ENCODE measurements at places on chromosomes 5 and 9.

- no peak for DNase-seq
Measured at GRCh38 chr5:132103969-132104391, 30.4 kb downstream of the CSF2 start.

DNA sequence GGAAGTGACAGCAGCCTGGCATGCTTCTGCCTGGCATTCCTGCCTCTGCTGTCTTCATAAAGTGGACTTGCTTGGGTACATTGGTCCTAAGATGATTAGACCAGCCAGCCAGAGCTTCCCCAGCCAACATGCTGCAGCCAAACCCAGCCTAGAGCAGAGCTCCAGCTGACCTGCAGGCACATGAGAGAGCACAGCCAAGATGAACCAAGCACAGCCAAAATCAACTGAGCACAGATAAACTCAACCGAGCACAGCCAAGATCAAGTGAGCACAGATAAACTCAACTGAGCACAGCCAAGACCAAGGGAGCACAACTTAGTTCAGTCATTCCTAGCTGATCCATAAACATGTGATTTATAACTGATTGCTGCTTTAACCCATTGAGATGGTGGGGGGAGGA lies 266.5 kb downstream of the MSX2 start:
- no peak for DNase-seq

GRCh38 chr9:133994353-133995011 lies 2.4 kb upstream of the VAV2 start:
- DNase-seq, result peak; percentile 86

GRCh38 chr5:134289509-134290113 lies 63.7 kb upstream of the PPP2CA start:
- peak; percentile 13 for DNase-seq

GRCh38 chr5:96761618-96762017 lies 46.1 kb downstream of the ERAP1 start:
- no peak for DNase-seq

GRCh38 chr5:10913841-10914240 lies 152.8 kb upstream of the DAP start:
- no peak for DNase-seq

DNA sequence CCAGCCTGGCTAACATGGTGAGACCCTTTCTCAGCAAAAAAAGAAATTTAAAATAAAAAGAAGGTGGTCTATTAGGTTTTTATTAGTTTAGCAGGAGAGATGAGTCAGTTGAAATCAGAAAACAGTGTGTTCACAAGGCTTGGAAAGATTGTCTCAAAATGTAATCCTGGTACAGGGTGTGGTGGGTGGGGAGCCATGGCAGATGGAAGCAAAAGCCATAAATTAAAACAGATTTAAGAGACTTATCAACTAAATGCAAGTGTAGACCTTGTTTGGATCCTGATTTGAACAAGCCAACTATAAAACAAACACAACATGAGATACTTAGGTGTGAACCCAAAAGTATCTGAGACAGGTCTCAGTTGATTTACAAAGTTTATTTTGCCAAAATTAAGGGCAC lies 42.8 kb upstream of the KLF9 start:
- DNase-seq, result no peak

- DNase-seq, result no peak
Measured at GRCh38 chr5:74402553-74402952, 238.0 kb downstream of the ENC1 start.

DNA sequence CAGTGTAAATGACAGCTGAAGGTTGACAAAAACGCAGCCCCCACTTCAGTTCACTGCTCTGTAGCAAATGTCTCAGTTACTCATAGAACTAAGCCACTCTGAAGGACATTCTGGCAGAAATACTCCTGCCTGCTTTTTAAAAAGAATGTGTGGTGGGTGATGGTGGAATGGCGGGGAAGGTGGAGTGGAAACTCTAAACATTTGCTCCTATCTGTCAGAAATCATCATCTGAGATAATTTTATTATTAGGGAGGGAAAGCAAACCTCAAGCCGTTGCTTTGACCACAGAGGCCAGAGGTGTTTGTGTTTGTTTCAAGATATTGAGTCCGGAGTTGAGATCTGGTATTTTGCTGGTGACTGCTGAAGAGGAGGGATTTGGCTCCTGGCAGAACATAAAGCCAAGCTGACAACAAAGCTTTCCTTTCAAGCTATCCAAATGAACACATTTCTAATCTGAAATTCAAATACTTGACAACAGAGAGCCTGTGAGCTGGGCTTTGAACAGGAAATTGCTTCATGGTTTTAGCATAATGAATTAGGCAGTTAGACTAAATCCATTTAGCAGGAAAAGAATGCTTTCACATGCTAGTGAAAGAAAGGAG lies 362.7 kb downstream of the CSNK1G3 start:
- no peak for DNase-seq

DNA sequence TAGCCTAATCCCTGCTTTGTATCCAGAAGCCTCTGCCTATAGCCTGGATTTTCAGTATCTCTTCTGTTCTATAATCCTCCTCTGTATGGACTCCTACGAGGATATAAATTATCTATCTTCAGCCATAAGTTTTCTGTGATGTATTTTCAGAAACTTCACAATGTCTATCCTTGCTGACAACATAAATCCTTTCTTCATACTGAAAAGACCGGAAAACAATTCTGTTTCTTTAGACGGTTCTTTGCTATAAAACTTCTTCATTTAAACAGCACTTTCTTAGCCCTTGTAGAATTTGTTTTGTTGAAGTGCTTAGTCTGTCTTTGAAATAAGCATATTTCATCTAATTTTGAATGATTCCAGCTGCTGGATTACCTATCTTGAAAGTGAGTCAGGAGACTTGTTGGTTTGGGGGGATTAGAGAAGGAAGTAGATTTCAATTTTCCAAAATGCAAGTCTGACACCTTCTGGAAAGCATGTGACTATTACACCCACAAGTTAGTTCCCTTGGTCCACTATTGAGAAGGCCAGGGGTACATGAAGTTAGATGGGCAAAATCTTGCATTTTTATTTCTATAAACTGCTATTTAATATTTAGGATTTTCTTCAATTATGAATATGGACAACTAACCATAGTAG lies 96.3 kb upstream of the RANBP3L start:
- DNase-seq, result no peak

DNA sequence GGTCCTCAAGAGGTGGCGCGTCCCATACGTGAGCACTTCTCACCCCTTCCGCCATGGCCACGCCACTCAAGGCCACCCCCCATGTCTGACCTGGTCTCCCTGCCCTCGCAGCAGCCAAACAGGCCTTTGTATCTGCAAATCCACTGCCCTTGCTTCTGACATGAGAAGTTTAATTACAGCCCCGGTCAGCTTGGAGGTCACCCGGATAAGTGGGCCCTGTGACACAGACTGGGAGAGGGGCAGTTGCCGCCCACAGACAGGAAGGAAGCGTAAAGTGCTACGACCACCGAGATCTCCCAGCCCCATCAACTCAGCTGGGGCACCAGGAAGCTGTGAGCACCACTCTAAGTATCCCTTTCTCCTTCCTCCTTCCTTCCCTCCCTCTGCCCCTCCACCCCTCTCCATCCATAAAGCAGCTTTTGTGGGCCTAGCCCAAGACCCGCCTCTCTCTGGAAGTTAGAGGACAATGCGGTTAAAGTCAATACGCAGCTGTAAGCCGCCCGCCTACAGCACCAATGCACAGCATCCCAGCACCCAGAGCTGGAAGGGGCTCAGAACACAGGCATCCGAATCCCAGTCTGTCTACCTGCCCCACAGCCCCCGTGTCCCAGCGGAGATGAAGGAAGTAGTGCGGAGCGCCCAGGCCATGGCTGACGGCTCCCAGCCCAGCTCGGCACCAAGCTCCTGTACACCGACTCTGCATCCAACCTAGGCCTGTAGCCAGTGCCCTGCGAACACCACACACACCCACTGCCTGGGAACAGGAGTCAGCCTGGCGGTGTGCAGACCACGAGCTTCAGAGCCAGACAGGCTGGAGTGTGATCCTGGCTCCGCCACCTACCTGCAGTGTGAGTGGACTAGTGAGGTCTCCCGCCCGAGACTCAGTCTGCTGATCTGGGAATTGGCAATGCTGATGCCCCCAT lies 44.8 kb upstream of the RNF130 start:
- no peak for DNase-seq

DNA sequence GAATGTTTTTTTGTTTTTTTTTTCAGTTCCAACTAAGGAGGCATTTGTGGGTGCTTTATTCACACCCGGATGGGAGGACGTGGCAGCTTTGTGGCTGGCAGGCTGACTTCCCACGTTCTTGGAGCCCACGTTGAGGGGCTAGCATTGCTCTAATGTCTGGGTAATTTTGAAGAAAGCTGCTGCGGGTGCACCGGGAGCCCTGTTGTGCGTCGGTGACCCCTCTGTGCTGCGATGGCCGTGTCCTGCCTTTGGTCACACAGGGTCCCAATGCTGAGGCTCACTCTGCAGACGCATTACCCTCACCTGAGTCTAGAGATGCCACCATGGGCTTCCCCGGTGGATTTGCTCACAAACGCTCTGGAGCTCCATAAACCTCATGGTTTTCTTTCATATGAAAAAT lies 34.2 kb downstream of the NDUFS6 start:
- DNase-seq, result no peak

- DNase-seq, result no peak
Measured at GRCh38 chr9:108919517-108919916, 14.4 kb downstream of the ELP1 start.

DNA sequence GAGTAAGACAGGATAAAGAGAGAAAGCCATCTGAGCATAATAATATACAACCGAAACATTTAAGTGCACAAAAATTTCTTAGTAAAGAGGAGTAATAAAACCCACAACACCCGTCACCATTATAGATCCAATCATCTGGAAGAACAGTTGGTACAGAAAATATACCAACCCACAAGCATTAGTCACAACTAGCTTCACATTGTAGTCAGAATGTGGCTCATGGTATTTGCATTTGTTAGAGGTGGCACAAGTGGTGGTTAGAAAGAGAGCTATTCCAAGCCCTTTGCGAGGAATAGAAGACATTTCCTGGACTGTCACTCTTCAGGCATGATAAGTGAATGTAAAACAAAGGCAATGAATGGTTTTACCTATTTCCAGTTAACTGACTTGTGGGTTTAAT lies 677.5 kb upstream of the ST8SIA4 start:
- no peak for DNase-seq

GRCh38 chr9:105339849-105340248 lies 95.4 kb downstream of the SLC44A1 start:
- DNase-seq, result no peak

DNA sequence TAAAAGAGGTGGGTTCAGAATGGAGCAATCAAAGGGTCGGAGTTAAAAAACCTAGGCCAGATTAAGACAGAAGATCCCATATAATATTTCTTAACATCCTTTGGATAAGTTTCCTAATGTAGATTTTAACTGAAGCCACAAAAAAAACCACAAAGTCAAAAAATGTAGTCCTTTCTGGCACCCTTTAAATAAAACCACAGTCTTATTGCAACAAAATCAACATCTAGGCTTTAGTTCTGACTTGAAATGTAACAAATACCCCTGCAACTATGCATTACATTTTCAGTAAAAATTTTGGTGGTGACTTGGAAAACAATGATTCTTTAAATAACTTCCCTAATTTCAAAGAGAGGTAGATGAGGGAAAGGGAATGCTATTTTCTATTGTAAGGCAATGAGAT lies 109.2 kb downstream of the PSAT1 start:
- no peak for DNase-seq

GRCh38 chr5:178624631-178625546 lies 2.0 kb downstream of the CLK4 start:
- no peak for DNase-seq

DNA sequence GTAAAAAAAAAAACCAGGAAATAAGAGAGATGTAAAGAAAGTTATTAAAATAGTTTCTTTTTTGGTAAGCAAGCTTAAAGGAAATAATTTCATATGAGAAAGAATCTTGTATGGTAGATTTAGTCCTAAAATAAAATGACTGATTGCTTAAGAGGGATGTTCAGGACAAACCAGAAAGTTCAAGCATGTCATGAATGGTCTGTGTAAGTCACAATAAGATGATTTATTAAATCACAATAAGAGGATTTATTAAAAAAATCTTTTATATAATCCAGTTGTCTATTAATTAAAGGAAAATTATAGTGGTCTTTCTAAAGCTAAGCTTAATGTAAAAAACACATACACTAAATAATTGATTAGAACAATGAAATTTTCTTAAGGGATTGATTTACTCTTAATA lies 91.8 kb upstream of the OR13F1 start:
- DNase-seq, result no peak

DNA sequence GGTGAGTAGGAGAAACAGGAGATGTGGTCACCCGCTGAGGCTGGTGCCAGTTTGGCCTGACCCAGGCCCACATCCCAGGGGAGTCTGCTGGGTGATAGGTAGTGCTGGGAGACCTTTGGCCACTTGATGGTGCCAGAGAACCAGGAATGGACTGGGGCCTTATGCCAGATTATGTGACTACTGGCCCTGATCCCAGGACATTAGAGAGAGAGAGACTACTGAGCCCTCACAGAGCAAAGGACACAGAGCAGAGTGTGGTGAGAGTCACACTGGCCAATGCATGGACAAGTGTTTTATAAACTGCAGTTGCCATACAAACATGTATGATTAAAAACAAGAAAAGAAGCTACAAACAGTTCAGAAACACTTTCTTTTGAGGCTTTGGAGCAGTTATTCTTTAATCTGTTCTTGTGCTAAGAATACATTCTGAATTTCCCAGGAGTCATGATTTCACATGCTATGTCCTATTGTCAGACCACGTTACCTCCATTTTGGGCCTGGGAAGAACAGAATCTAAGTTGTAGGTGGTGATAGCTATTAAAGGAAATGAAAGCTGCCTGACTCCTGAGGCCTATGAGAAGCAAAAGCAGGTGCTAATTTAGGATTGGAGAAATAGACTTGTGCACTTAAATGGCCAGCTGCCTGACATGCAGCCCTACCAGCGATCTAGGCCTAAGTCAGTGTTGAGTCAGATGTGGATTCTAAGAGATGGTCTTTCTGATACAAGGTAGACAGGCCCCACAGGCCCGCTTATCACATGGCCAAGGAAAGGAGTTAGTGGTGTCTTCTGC lies 32.6 kb upstream of the TMOD1 start:
- DNase-seq, result peak; percentile 35

GRCh38 chr5:94632024-94632423 lies 13.6 kb downstream of the SLF1 start:
- DNase-seq, result no peak

GRCh38 chr5:44935871-44936270 lies 127.1 kb downstream of the MRPS30 start:
- DNase-seq, result no peak

DNA sequence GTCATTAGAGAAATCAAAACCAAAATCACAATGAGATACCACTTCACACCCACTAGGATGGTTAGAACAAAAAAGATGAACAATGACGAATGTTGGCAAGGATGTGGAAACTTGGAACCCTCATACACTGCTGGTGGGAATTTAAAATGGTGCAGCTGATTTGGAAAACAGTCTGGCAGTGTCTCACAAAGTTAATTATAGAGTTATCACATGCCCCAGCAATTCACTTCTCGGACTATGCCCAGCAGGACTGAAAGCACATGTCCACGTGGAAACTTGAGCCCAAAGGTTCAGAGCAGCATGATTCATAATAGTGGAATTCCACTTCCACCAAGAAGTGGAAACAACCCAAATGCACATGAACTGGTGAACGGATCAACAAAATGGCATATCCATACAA lies 85.0 kb upstream of the HRH2 start:
- DNase-seq, result no peak

Data from stimulated activated CD4-positive, alpha-beta T cell treated with anti-CD3 and anti-CD28 coated beads, Interleukin-2, amount 100 ng/mL, for 24 hours (primary cell).